H9 (cell line): ENCODE measurements at places on chromosomes 7 and 10. TPM values are rescaled to one million over a fixed set of nuclear protein-coding genes. Genes with fewer than 3 reads are reported as not detected.

Gene CPXM2
- total RNA-seq, result 1.7 and 1.9 TPM in 2 replicates

DNA sequence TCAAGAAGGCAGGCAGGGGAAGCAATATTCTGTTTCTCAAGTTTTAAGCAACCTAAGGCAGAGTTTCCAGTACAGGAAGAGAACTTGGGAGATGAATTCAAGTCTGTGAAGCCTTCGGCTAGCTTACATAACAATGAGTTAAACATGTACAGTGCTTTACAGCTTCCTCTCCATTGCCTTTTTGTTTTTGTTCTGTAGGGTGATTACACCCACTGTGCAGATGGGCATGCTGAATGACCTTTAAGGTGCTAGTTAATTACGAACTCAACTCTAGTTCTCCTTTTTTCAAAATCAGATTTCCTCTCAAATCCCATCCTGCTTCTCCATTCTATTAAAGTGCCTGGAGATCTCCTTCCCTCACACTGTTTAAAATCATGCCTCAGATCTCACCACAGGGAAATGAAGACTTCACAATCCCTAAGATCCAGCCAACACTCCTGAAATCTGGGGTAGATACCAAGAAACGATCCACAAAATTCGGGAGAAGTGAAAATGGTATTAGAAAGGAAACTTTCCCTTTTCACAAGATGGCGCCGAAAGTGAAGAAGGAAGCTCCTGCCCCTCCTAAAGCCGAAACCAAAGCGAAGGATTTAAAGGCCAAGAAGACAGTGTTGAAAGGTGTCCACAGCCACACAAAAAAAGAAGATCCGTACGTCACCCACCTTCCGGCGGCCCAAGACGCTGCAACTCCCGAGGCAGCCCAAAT is 16.8 kb upstream of the MSMB start:
- H3K27me3 ChIP-seq, result no peaks in the 10 kb centered on the region
- no peak for DNase-seq
- H3K27ac ChIP-seq, result no peak overlapping the region
- H3K4me3 ChIP-seq, result no peak overlapping the region
- no peaks in the 10 kb centered on the region for H3K4me1 ChIP-seq

- H3K27me3 ChIP-seq, result no peaks in the 10 kb centered on the region
- H3K4me1 ChIP-seq, result peaks cover 4% of the 10 kb centered on the region
- no peak overlapping the region for H3K27ac ChIP-seq
Measured at GRCh38 chr7:14229047-14229446, 239.6 kb upstream of the ETV1 start.

DNA sequence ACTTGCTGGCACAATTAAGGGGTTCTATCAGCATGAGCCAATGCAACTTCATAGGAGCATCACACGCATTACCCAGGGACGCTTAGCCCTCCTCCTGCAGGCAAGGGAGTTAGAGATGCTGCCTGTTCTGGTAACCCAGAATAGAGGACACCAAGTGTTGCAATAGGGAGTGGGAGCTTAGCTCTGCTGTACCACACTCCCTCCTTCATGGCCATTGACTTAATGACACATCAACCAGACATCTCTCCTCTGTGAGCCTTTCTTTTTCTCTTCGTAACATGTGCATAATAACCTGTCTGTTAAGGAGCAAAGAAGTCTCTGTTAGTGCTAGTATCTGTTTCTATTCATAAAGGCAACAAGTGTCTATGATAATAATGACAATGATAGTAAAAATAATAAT is 282.4 kb downstream of the SORCS3 start:
- peaks cover 4% of the 10 kb centered on the region for H3K4me1 ChIP-seq
- no peak overlapping the region for H3K27ac ChIP-seq
- H3K36me3 ChIP-seq, result no peaks in the 10 kb centered on the region
- H3K4me3 ChIP-seq, result no peak overlapping the region
- DNase-seq, result no peak
- no peaks in the 10 kb centered on the region for H3K27me3 ChIP-seq

GRCh38 chr10:63765126-63765525 is 243.9 kb downstream of the REEP3 start:
- H3K4me1 ChIP-seq, result peaks cover 5% of the 10 kb centered on the region; the same call in 1 of the 2 replicates
- H3K36me3 ChIP-seq, result no peaks in the 10 kb centered on the region
- DNase-seq, result no peak
- H3K27ac ChIP-seq, result no peak overlapping the region

Gene TAS2R41
- not detected in 2 replicates for total RNA-seq

DNA sequence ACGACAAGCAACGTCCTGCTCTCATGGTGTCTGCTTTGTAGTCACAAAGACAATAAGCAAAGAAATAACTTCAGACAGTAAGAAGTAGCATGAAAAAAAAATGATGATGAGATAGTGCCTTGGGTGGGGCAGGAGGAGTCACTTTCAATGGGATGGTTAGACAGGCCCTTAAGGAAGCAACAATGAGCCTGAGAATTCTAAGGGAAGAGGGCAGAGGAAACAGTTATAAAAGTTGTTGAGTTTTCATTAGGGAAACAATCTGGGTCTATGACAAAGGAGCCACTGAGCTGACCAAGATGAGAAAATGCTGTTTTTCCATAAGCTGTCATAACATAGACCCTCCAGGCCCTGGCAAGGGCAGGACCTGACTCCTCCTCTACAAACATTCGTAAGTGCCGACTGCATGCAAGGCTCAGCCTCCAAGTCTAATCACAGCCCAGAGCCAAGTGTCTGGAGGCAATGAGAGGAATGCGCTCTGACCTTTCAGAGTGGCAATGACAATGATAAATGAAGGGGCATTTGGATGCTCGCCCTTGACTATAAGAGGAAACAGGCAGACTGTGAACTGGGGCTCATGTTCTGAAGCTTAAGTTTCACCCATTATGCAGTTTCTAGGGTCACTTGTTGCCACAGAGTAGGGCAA is 43.7 kb downstream of the PPP1R3C start:
- H3K4me3 ChIP-seq, result no peak overlapping the region
- DNase-seq, result no peak
- no peaks in the 10 kb centered on the region for H3K4me1 ChIP-seq
- no peaks in the 10 kb centered on the region for H3K36me3 ChIP-seq
- H3K27ac ChIP-seq, result no peak overlapping the region

GRCh38 chr10:48744587-48744986 is 59.9 kb downstream of the WDFY4 start:
- H3K27me3 ChIP-seq, result no peaks in the 10 kb centered on the region
- H3K36me3 ChIP-seq, result no peaks in the 10 kb centered on the region
- H3K27ac ChIP-seq, result no peak overlapping the region
- no peak overlapping the region for H3K4me3 ChIP-seq
- no peaks in the 10 kb centered on the region for H3K4me1 ChIP-seq

- no peaks in the 10 kb centered on the region for H3K4me1 ChIP-seq
- 0 out of 2 replicates have a peak, but pooled peaks cover 3% of the 10 kb centered on the region for H3K36me3 ChIP-seq
- H3K4me3 ChIP-seq, result no peak overlapping the region
- DNase-seq, result no peak
Measured at GRCh38 chr10:49486009-49486408, 52.9 kb downstream of the ERCC6 start.
